NCI-H1105 (cell line): ENCODE measurements at places on chromosomes 16 and 17.

GRCh38 chr16:30660424-30661261 is 2.4 kb downstream of the FBRS start:
- DNase-seq = no peak

GRCh38 chr17:33498069-33498468 is 205.0 kb upstream of the ASIC2 start:
- DNase-seq = no peak

DNA sequence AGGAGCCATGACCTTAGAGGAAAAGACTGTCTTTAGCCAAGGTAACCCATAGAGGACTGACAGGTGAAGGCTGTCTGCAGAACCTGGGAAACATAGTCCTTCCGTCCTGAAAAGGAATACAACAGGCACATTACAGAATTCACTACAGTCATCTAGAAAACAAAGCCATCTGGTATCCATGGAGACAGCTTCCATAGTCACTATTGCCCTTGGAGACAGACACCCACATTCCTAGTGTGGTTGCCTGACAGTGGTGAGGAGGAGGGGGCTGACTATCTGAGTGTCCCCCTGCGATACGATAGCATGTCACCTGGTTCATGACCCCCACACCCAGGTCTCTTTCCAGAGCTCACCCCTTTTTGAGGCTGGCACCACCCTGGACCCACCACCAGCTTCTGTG is 254.7 kb downstream of the CDH13 start:
- no peak for DNase-seq

- peak; percentile 41 for DNase-seq
These were observed 47.3 kb downstream of the TBC1D16 start for GRCh38 chr17:79988185-79988971.

DNA sequence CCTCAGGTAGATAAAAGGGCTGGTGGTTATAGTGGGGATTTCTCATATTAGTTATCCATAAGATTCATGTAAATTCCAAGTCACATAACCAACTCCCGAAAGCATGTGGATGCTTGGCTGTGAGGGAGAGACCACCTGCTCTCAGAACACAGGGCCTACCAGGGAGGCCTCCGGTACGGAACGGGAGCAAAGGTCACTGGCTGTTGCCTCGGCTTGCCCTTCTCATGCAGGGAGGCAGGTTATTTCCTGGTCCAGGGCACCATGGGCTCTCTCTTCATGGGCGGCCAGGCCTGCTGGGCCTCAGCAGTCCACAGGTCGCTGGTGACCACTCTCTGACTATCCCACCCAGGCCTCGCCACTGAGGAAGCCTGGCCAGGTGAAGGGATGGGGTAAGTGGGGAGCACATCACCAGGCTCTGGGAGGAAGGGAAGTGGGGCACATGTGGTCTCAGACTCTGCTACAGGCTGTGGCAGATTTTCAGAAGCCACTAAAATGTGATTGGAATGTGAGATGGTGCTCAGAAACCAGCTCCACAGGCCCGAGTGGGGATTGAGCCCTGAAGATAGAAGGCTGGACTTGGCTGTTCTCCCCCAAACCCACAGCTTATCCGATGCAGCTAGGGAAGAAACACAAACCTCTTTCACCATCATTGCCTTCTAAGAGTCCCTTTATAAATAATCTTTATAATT is 45.4 kb downstream of the HNF1B start:
- no peak for DNase-seq

DNA sequence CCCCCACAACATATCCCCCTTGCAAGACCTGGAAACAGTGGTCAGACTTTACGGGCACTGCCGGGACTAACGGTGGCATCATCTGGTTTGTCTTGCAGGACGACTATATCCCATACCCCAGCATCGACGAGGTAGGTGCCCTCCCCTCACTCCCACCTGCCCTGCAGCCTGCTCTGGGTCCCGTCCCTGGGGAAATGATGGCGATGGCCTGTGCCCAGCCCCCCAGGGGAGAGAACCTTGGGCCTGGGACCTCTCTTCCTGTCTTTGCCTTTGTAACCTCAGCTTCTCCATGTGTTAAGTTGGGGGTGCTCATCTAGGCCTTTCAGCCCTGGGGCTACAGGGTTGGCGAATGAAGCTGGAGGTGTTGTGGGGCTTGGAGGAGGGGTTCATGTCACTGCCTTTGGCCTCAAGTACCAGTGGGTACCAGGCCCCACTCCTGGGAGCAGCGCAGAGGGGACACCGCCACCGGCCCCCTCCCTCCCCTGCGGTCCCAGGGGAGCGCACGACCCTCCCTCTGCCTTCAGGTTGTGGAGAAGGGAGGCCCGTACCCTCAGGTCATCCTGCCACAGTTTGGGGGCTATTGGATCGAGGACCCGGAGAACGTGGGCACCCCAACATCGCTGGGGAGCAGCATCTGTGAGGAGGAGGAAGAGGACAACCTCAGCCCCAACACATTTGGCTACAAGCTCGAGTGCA is 99.9 kb downstream of the OR1D5 start:
- DNase-seq = no peak

- DNase-seq = peak; percentile 31
These were observed 9.9 kb downstream of the TBX2 start for GRCh38 chr17:61409301-61410112.

DNA sequence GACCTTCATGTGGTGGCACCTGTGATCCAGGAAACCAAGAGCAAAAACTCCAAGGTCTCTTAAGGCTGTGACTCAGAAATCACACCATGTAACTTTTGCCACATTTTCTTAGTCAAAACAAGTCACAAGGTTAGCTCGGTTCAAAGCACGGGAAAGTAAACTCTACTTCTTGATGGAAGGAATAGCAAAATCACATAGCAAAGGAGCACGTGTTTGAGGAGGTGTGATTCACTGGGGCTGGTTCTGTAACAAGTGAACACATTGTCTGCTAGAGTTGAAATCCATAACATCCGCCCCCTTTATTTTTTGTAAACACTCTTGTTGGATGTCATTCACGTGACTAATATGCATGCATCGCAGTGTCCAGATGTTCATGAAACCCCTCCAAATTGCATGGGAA is 415.0 kb upstream of the MAF start:
- no peak for DNase-seq
